ENCODE measurements at places on chromosomes 6 and 20. TPM values are rescaled to one million over a fixed set of nuclear protein-coding genes. Genes with fewer than 3 reads are reported as not detected.
A peak's percentile ranks its signal among the peaks of the same experiment; 100 is the strongest.

The MOG gene
- polyA plus RNA-seq, result 0.07 TPM

The MDFI gene
- 7.1 TPM for polyA plus RNA-seq

- DNase-seq, result no peak
Measured at GRCh38 chr20:25532971-25533391, 52.4 kb downstream of the NINL start.

DNA sequence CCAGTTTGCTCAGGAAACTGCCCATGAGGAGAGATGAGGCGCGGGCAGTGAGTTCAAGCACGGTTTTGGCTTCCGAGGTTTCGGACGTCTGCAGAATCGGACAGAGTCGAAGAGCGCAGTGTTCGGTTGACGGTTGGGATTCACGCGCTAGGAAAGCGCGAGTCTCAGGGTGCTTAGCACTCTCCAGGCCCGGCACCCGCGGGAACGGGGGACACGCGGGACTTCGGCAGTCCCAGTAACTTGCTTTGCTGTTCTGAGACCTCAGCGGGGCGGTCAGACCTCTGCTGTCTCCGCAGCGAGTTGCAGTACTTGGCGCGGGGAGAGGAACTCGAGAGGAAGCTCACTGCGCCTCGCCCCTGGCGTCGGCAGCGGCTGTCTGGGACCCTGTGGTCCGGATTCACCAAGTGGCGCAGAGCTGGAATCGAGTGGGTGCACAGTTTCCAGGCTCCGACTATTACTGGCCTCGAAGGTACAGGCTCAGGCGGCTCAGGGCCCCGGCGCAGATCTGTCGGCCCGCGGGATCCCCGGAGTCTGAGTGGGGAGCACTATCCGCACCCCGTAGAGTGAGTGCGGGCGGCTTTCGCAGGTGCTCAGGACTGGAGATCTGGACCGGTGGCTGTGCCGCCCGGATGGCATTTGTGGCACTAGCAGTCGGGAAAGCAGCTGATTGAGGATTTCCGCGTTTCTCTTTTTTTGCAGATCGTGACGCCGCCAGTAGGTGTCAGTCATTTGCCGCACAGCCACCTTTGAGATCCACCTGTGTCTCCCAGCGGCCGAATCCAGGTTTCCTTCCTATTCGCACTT, at the start of gene POM121L2:
Gene POM121L2, minus strand, starts transcription at position 128 of the 804 bp plus-strand sequence. Its CDS starts 103 bp downstream, at position 25.
- DNase-seq, result peak; percentile 90

- DNase-seq, result peak; percentile 36
Measured at GRCh38 chr6:107156617-107157016, 41.3 kb upstream of the BEND3 start.

- no peak for DNase-seq
Measured at GRCh38 chr6:4304927-4305455, 169.6 kb upstream of the ECI2 start.

DNA sequence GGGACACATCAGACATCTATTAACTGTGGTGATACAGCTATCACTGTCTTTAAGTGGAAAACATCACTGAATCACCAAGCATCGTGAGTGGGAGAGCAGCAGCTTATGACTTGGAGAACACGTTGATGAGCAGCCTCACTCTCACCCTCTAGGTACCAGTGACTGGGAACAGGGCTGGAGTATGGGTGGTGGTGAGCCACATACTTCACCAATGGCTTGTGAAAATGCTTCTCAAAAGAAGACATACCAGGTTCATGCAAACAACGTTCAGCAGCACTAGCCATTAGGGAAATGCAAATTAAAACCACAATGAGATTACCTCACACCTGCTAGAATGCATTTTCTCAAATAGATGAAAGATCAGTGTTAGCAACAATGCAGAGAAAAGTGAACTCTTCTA, 25.3 kb downstream of the SNX5 start:
- DNase-seq, result no peak

Measured in small intestine (tissue), 16 donors.